ENCODE measurements at places on chromosomes 6 and 20.

DNA sequence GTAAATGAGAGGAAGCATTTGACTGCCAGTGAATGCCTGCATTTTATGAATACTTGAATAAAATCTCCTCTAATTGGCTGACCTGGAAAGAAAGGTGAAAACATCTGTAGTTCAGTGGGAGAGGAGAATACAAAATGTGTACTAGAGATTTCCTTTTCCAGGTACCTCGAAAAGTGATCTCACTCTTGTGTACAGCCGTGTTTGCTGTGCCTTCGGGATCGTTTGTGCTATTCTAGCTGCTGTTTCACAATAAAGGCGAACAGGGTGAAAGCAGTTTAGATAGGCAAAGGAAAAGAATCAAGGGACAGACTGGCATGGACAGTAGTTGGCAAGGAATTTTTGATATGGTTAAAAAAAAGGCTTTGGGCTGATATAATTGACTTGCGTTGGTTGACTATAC, 112.3 kb downstream of the ARID1B start:
- no peak for DNase-seq

- no peak for DNase-seq
Observed at GRCh38 chr20:53768329-53768728, 174.7 kb upstream of the ZNF217 start.

- no peak for DNase-seq
Observed at GRCh38 chr20:34595377-34596184, 37.1 kb downstream of the MAP1LC3A start.

- DNase-seq = no peak
Observed at GRCh38 chr20:14643146-14643545, 305.7 kb upstream of the FLRT3 start.

GRCh38 chr6:166860392-166860791, 96.0 kb downstream of the RNASET2 start:
- no peak for DNase-seq

All from HL-60 (cell line).